ENCODE measurements at places on chromosomes 4 and X.

DNA sequence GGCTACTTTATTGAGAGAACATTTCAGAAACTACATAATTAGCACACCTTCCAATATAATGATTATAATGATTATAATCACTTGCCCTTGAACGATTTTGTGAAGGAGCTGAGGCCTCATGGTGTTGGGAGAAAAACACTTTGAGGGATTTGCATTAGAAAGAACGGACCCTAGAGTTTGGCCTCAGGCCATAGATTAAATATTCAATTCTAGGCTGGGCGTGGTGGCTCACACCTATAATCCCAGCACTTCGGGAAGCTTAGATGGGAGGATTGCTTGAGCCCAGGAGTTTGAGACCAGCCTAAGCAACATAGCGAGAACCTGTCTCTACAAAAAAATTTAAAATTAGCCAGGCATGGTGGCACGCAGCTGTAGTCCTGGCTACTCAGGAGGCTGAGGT, 12.9 kb upstream of the PRKG2 start:
- DNase-seq: no peak

DNA sequence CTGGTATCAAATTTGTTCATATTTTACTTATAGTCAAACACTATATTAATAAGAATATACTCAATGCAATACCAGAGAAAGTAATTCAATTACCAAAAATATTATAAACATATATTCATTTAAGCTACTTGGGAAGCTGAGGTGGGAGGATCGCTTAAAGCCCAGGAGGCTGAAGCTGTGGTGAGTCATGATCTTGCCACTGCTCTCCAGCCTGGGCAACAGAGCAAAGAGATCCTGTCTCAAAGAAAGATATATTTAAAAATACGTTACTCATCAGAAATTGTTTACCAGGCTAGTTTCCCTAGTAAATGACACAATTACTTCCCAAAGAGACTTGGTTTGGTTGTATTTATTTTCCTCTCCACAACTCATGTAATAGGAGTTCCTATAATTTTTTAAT, 433.6 kb downstream of the GASK1B start:
- DNase-seq: no peak

GRCh38 chrX:2690856-2691542, at the start of gene CD99:
Gene CD99, plus strand, starts transcription at chrX:2691295. Its CDS starts 66 bp downstream, at chrX:2691361.
- no peak for DNase-seq

DNA sequence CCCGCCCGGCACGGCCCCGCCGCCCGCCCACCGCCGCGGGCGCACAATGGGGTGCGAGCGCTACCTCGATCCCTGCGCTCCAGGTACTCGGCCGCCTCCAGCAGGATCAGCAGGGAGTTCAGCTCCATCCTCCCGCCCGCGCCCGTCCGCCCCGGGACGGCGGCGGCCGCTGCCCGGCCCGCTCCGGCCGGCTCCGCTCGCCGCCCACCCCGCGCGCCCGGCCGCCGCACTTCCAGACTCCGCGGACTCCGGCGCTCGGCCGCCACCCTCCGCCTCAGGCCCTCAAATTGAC, at the start of gene MXD4:
Gene MXD4, minus strand, starts transcription at position 257 of the 292 bp plus-strand sequence. Its CDS starts 129 bp downstream, at position 128.
- no peak for DNase-seq

- DNase-seq: no peak
Observed at GRCh38 chr4:173333658-173334084, 487 bp downstream of the HMGB2 start.

GRCh38 chr4:135164601-135165000, 963.0 kb upstream of the PABPC4L start:
- DNase-seq: no peak

DNA sequence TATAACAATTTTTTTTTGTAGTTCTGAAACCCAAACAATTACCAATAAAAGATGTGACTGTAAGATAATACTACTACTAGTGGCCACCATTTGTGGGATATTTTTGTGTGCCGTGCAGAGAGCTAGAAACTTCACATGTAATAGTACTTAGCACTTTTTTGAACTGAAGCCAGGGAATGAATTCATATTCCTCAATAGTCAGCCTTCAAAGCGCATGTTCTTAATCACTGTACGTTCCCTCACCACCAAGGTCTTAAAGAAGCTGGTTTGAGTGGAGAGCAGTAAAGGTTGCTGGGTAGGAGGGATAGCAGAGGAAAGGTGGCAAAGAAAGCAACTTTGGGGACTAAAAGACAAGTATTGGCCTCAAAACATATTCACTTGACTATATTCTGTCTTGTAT, 9.6 kb upstream of the RUFY3 start:
- DNase-seq: no peak

GRCh38 chr4:53653484-53654053, 62.3 kb upstream of the LNX1 start:
- peak; percentile 32 for DNase-seq

DNA sequence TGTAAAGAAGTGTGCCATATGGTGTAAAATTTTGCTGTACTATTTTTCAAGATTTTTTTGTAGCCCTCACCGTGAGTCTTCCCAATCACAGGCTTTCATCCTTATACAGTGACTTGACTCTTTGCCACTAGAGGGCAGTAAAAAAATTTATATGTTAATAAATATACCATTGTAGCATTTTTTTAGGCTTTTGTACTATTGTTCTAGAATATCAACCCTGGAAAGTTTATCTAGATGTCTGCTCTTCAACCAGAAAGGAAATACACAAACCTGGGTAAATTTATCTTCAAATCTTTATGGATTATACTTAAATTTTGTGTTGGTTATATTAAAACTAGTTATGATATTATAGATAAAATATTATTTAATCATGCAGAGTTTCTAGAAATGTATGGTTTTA, 235.3 kb downstream of the TENM3 start:
- DNase-seq: peak; percentile 29

DNA sequence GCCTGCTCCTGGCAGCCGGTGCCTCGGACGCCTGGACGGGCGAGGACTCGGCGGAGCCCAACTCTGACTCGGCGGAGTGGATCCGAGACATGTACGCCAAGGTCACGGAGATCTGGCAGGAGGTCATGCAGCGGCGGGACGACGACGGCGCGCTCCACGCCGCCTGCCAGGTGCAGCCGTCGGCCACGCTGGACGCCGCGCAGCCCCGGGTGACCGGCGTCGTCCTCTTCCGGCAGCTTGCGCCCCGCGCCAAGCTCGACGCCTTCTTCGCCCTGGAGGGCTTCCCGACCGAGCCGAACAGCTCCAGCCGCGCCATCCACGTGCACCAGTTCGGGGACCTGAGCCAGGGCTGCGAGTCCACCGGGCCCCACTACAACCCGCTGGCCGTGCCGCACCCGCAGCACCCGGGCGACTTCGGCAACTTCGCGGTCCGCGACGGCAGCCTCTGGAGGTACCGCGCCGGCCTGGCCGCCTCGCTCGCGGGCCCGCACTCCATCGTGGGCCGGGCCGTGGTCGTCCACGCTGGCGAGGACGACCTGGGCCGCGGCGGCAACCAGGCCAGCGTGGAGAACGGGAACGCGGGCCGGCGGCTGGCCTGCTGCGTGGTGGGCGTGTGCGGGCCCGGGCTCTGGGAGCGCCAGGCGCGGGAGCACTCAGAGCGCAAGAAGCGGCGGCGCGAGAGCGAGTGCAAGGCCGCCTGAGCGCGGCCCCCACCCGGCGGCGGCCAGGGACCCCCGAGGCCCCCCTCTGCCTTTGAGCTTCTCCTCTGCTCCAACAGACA, 4.4 kb downstream of the SOD3 start:
- no peak for DNase-seq

- DNase-seq: no peak
Observed at GRCh38 chr4:21991050-21991449, 42.5 kb upstream of the KCNIP4 start.

- DNase-seq: no peak
Observed at GRCh38 chr4:98930311-98930865, 1.5 kb upstream of the EIF4E start.

DNA sequence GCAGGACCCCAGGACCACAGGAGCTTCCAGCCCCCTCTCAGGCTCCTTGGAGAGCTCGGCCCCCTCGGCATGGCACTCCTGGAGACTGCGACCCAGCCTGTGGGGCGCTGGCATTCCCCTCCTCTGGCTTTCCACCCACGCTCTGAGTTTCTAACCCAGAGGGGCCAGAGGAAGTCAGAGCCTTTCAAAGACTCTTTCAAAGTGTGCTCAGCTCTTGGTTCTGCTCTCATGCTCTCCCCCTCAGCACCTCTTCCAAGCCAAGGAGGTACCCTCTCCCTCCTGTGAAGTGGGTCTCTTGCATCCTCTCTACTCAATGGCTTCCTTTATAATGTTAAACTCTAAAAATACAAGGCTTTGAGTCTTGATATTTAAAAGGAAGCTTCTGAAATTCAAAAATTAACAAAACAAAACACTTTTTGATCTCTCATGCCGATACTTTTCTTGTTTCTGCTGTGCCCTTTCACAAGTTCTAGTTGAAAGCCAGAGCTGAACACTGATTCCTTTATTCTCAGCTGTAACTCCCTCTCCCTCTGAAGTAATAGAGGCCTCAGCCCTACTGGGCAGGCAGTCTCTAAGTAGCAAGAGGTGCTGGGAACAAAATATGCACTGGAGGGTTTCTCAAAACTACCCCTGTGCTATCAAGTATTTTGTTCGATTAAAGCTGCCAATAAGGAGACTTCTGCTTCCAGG, 82.8 kb downstream of the NAT8L start:
- no peak for DNase-seq

DNA sequence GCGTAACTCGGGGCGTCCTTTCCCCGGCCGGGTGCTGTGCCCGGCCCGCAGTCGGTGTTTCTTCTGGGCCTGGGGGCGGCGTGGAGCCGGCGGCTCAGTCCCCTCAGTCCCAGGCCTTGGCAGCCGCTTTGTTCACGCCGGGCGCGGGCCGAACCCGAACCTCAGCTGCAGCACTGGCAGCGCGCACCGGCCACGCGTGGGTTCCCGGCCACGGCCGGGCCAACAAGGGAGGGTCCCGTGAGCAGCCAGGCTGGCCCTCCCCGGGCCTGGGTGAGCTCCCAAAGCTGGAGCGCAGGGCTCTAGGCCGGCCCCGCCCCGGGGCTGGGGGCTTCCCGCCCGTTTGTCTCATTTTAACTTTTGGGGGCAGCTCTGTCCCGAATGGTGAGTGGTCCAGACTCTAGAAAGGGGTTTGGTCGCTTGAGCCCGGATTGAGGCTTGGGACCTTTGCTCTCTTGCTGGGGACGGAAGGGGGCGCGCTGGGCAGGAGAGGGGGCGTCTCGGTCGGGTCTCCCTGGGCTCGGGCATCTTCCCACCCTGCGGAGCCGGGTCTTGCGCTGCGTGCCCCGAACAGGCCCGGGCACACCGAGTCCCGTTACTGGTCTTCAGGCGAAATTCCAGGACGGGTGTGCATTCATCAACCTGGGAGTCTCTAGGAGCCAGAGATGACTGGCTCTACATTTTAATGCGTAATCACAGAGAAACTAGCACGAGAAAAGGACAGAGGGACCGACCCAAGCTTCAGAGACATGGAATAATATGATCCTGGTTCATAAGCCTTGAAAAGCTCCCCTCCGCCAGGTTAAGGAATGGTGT, 177.1 kb downstream of the CBR4 start:
- no peak for DNase-seq

DNA sequence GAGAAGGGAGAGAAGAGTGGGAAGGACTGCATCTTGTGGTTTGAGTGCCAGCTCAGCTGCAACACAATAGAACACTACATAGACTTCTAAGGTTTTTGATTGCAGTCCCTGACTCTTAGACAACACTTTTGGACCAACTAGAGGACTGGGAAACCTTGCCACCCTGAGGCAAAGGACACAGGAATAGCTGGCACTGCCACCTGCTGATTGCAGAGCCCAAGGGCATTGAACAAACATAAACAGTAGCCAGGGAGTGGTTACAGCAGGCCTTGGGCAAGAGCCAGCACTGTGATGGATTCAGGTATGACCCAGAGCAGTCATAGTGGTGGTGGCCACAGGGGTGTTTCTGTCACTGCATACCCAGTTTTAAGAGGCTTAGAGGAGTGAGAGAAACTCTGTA, 72.5 kb upstream of the CXorf51A start:
- no peak for DNase-seq

DNA sequence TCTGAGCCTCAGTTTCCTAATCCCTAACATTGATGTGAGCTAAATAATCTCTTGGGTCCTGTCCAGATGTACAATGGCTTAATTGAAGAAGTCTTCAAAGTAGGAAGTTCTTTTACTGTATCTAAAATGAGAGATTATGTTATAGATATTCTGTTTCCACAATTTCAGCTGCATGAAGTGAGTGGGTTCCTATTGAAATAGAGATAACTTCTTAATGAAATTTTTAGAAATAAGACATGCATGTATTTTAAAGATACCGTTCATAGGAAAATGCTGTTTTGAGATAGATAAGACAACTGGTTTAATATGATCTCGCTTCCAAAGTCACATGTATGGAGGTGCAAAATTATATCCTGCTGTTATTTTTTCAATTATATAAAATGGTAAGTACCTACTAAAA, 71.9 kb downstream of the CLDN22 start:
- DNase-seq: no peak

DNA sequence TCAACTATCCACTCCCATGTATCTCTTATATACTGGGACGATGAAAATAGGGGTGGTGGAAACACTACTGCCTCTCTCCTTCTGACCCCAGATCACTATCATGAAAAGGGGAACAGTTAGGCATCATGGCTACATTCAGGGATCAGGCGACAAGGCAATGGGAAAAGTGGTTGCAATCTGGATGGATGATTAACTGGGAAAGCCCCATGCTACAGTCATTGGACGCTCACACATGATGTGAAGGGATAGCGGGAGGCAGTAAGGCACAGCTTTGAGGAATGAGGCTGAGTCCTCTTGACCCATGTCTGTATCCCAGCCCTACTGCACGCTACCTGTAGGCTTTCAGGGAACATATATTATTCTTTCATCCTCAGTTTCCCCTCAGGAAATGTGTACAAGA, 10.2 kb downstream of the GASK1B start:
- no peak for DNase-seq

Data from NCI-H187 treated with DMSO at 0.1 percent for 48 hours (cell line).